ENCODE measurements at places on chromosomes 5 and 9. TPM values are rescaled to one million over a fixed set of nuclear protein-coding genes. Genes with fewer than 3 reads are reported as not detected.

DNA sequence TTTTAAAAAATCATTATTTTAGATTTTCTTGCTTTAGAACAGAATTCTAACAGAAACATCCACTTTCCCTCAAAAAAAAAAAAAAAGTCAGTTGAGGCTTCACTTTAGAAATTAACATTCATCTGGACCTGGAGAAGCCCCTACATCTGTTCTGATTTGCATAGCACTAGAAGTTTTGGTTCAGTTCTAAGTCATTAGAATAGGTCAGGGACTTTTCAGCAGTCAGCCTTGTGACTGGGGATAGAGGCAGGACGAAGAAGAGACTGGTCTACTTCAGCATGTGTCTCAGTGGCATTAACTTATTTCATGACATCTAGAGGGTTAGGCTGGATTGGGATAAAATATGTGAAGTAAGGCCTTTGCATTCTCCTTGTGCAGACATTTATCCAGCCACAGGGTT, 215.8 kb upstream of the DAB2 start:
- DNase-seq, result no peak

- peak; percentile 21 for DNase-seq
Measured at GRCh38 chr9:106075960-106076327, 381.6 kb downstream of the TMEM38B start.

GRCh38 chr5:115588640-115589039, 13.6 kb downstream of the TICAM2 start:
- DNase-seq, result no peak

DNA sequence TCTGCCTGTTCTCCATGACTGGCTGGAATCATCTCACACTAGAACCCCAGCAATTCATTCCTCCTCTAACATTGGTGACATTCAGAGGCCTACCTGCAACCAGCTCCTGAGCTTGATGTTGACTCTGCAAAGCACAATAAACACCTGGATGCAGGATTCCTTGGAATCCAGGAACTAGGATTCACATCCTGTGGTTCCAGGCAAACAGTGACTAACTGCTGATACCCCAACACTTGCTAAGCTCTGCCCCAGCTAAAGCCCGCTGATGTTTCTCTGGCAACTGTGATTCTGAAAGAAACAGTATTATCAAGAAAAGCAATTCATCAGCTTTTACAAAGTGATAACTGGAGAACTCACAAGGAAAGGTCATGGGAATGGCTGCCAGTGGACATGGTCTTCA, 29.2 kb downstream of the SUSD1 start:
- DNase-seq, result no peak

- DNase-seq, result peak; percentile 34
Measured at GRCh38 chr5:55636177-55636576, 75.9 kb downstream of the SLC38A9 start.

GRCh38 chr9:72538921-72539702, 17.7 kb downstream of the TMC1 start:
- DNase-seq, result no peak

DNA sequence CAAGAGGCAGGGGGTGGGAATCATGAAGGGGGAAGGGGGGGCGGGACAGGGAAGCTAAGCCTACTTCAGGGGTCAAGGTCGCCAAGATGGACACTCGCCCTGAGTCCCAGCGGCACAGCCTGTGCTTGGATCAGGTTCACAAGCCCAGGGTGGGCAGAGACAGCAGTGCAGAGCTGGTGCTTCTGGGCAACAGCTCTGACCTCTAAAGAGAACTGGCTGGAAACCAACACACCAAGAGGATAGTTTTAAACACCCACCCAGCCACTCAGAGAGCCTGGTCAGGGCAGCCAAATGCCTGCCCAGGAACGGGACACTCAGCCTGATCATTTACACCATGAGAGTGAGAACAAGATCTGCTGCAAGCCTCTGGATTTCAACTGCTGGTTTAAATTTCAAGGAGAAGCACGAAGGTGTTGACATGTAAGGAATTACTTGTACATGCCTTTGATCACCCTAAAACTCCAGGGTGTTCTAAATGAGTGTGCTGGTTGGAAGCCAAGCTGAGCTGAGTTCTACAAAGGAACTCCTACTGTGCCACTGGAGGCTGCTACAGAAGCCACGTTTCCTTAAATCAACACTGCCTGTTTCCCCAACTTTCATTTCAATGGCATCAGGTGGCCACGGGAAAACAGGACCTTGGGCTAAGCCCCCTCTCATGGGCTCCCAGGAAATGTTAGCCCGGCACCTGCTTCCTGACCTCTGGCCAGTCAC, 91.5 kb downstream of the TTLL11 start:
- no peak for DNase-seq

DNA sequence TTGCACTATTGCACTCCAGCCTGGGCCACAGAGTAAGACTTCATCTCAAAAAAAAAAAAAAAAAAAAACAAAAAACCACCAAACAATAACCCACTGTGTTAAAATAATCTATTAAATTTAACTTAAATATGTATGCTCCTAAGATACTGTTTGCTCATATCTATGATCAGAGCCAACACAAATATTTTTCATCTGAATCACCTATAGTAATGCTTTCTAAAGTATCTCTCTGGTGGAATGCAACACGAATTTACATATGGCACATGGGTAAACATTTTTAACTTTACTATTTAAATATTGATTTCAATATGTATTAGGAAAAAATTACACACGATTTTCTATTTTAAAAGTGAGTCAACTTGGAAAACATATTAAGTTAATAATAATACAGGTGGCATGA, 196.4 kb downstream of the RFX3 start:
- no peak for DNase-seq

- no peak for DNase-seq
Measured at GRCh38 chr5:178651046-178651810, 24.4 kb upstream of the CLK4 start.

- no peak for DNase-seq
Measured at GRCh38 chr5:78819166-78819565, 165.9 kb downstream of the ARSB start.

DNA sequence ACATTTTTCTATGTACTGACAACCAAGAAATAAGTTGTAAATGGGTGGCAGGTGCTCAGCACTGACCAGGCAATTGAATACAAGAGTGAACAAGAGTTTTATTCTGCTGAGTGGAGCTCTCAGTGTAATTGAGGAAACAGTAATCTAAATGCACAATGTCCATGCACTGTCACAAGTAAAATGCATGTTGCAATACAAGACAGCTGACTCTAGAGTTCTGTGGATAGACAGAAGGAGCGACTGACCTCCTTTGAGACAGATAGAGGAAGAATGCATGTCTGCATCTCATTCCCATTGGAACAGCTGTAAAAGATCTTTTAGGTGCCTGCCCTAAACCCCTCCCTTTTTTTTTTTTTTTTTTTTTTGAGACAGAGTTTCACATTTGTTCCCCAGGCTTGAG, 299.0 kb downstream of the FBXL7 start:
- DNase-seq, result no peak

DNA sequence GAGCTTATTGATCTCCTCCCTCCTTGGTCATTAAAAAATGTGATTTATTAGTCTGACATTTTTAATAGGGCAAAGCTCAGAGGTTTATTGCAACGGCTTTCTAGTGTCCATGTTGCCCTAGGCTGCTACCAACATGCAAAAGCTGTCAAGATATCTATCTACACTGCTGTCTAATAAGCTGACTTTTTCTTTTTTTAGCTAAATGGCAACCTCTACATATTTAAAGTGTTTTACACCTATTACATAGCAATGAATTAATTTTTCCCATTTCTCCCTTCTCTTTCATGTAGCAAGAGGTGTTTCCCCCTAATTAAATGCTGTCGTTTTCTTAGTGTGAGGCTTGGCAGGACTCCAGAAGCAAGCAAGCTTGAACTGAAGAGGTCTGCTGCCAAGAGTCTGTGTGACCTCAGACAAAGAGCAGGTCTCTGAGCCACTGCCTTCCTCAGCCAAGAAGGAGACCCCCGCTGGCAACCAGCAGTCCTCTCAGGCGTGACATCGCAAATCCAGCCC, 79.4 kb downstream of the GAS1 start:
- no peak for DNase-seq

GRCh38 chr5:10902145-10902544, 141.1 kb upstream of the DAP start:
- no peak for DNase-seq

DNA sequence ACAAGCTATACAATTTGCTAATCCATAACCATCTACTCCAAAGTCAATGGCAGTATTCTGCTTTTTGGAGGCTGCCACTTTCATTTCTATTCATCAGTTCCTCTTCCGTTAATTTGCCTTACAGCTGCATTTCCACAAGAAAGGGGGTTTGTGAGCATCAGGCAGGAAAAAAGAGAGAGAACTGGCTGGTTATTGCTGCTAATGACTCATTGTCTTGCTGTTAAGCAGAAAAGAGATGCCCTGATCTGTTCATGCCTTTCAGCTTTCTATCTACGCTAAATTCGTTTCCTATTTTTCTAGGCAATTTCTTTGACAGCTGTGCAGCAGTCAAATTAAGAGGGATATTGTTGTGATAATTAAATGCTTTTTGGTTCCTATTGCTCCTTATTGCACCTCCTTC, 65.9 kb upstream of the GNAQ start:
- no peak for DNase-seq

- DNase-seq, result no peak
Measured at GRCh38 chr5:13640270-13640669, 304.2 kb downstream of the DNAH5 start.

GRCh38 chr9:3186751-3187150, 339.1 kb downstream of the RFX3 start:
- no peak for DNase-seq

GRCh38 chr9:88270413-88270812, 117.8 kb upstream of the SPIN1 start:
- DNase-seq, result no peak

The C8G gene
- total RNA-seq, result not detected

The NDUFB6 gene
- total RNA-seq, result 43.0 TPM

The SPIN1 gene
- 98.5 TPM for total RNA-seq

The LURAP1L gene
- 8.8 TPM for total RNA-seq

The CMYA5 gene
- total RNA-seq, result 26.1 TPM

The RGS7BP gene
- total RNA-seq, result 7.3 TPM

The PTGES gene
- total RNA-seq, result 3.9 TPM

The SVEP1 gene
- 2.7 TPM for total RNA-seq

The LCN9 gene
- total RNA-seq, result not detected

The GDA gene
- 1.9 TPM for total RNA-seq

The SEMA6A gene
- 57.1 TPM for total RNA-seq

Data from prostate gland (tissue), 2 donors.